ENCODE measurements at places on chromosomes 7 and 10. TPM values are rescaled to one million over a fixed set of nuclear protein-coding genes. Genes with fewer than 3 reads are reported as not detected.

DNA sequence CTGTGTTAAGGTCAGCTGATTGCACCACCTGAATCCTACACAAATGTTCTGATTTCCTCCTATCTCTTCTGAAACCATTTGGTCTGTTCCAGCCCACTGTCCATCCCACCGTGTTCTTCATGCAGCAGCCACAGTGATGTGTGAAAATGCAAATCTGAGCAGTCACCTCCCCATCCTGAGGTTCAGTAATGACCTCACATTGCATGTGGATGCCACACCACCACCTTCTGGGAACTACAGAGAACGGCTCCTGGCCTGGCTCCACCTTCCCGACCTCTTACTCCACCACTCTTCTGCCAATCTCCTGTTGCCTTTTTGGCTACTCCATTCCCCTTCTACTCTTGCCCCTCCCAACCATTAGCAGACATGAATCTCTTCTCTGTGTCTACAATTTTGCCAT lies 244.4 kb downstream of the TNS3 start:
- H3K4me3 ChIP-seq: no peak overlapping the region
- no peak for DNase-seq
- no peaks in the 10 kb centered on the region for H3K36me3 ChIP-seq
- H3K4me1 ChIP-seq: no peaks in the 10 kb centered on the region

- H3K36me3 ChIP-seq: no peaks in the 10 kb centered on the region
- DNase-seq: no peak
- no peak overlapping the region for H3K4me3 ChIP-seq
- no peaks in the 10 kb centered on the region for H3K27me3 ChIP-seq
- H3K4me1 ChIP-seq: peaks cover 16% of the 10 kb centered on the region
- H3K27ac ChIP-seq: no peak overlapping the region
Measured at GRCh38 chr10:12617191-12618175, 268.1 kb downstream of the CAMK1D start.

Gene CNTNAP2
- total RNA-seq: not detected

- no peaks in the 10 kb centered on the region for H3K27me3 ChIP-seq
- H3K36me3 ChIP-seq: no peaks in the 10 kb centered on the region
- no peak for DNase-seq
- no peak overlapping the region for H3K4me3 ChIP-seq
Measured at GRCh38 chr10:82277591-82277990, 402.6 kb downstream of the NRG3 start.

GRCh38 chr10:117673230-117674010 lies 130.9 kb downstream of the EMX2 start:
- no peak for DNase-seq
- no peak overlapping the region for H3K4me3 ChIP-seq
- no peaks in the 10 kb centered on the region for H3K27me3 ChIP-seq
- H3K36me3 ChIP-seq: no peaks in the 10 kb centered on the region
- H3K27ac ChIP-seq: no peak overlapping the region

Gene HOXA7
- total RNA-seq: not detected
